HAP-1 (cell line): ENCODE measurements at places on chromosomes 3 and 15.

DNA sequence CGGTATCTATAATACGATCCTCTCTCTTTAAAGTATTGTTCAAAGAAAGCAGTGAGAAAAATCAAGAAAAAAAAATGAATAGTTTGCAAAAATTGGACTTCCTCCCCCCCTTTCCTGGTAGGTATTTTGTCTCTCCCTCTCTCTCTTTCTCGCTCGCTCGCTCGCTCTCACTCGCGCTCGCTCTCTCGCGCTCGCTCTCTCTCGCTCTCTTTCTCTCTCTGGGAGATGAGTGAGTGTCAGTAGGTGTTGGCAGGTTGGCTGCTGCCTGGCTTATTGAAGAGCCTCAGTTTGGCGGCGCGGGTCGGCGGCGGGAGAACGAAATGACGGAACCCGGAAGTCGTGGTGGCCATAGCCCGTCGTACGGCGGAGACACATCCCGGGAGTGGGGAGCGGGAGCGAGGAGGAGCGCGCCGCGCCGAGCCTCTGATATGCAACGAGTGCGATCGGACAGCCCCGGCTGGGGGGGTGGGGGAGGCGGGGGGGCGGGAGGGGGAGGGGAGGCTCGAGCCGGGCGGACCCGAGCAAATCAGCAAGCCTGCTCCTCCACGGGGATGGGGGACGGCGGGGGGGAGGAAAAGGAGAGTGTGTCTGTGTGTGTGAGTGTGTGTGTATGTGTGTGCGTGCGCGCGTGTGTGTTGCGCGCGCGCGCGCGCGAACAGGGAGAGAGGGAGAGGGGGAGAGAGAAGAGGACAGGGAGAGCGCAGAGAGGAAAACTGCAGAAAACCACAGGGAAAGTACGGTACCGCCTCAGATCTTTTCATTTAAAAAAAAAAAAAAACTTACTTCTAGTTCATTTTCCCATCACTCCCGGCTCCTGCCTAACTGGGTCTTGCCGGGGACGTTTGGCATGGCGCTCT is at the start of gene MEIS2:
Gene MEIS2 (minus strand): TSS at position 441 of the 857 bp plus-strand sequence. CDS start 1,083 bp downstream, outside the sequence.
- DNase-seq = peak; percentile 95

- no peak for DNase-seq
These were observed 100.9 kb upstream of the CRBN start for GRCh38 chr3:3280396-3280795.

GRCh38 chr3:52679811-52680210 is 5.9 kb downstream of the PBRM1 start:
- DNase-seq = no peak

DNA sequence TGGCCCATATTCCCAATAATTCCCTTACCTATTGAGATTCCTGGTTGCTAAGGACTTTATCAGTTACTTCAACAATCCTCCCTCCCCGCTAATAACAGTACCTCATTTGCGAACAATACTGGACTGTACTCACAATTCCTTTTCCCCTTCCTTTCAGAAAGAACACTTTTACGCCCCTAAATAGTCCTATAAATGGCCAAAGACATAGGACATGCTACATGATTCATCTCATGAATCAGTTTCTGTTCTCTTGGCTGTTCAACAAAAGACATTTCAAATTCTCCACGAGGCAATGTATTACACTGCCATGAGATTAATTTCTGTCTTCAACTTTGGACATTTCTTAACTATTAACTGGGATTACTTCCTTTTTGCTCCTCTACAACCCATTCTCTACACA is 264.4 kb downstream of the TIGIT start:
- no peak for DNase-seq

DNA sequence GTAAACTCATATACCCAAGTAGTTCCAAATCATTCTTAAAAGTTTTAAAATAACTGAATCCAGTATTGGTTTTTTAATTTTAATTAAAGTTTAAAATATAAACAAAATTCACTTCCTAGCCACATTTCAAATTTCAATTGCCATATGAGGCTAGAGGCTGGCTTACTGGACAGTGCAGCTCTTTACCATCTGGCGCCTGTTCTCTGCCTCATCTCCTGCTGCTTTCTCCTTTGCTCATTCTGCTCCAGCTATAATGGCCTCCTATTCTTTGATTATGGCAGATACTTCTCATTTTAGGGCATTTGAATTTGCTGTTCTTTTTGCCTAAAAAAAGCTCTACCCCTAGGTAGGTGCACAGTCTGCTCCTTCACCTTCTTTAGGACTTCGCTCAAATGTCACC is 19.1 kb downstream of the ARMC8 start:
- no peak for DNase-seq

DNA sequence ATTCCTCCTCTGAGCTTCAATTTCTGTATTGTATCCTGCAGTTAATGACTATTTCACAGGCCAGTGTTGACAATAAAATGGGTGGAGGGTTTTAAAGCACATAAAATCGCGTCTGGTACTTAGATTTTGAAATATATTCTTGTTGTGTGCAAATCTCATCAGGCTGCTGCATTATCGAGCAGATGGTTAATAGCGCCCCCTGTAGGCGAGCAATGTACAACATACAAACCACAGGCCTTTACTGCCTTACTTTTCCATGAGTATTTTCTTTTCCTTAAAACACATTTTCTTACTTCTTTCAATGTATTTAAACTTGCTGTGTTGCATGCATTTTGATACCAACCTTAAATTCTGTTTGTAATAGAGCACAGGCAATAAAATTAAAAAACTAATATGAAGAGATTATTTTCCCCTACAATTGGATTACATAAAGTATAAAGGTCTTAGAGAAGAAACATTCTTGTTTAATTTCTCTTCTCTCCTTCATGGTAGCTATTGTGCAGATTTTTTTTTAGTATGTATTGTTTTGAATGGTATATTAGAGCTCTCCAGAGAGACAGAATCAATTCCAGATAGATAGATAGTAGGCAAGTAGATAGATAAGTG is 608.4 kb downstream of the CADM2 start:
- peak; percentile 68 for DNase-seq

DNA sequence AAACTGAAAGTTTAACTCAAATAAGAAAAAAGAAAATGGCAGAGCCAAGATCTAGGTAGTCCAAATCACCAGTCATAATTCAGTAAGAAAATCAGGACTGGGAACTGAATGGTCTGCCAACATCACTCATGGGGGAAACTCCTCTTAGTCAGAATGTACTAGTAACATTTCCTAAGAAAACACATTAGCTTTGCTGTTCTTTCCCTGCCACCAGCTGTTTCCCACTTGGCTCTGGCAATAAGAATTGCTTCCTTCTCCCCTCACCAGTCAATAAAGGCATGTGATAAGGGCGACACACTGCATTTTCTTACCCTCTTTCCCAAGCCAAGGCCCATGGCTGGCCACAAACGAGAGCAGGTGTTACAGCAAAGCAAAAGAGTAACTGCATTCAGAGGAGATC is 46.1 kb downstream of the PIK3R4 start:
- no peak for DNase-seq

DNA sequence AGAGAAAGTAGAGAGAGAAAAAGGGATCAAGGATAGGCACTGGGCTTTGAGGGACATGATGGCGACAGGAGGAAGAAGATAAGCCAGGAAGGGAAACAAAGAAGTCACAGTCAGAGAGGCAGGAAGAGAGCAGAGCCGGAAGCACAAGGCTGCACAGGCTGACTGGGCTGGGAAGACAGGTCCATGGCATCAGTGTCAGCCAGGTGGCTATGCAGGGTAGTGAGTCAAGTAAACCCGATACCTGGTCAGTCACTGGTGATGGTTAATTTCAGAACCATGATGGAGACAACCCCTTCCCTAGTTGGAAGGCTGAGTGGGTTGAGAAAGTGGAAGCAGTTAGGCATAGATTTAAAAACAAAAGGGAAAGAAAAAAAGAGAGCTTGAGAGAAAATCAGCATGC is 203.8 kb downstream of the EPHB1 start:
- no peak for DNase-seq

DNA sequence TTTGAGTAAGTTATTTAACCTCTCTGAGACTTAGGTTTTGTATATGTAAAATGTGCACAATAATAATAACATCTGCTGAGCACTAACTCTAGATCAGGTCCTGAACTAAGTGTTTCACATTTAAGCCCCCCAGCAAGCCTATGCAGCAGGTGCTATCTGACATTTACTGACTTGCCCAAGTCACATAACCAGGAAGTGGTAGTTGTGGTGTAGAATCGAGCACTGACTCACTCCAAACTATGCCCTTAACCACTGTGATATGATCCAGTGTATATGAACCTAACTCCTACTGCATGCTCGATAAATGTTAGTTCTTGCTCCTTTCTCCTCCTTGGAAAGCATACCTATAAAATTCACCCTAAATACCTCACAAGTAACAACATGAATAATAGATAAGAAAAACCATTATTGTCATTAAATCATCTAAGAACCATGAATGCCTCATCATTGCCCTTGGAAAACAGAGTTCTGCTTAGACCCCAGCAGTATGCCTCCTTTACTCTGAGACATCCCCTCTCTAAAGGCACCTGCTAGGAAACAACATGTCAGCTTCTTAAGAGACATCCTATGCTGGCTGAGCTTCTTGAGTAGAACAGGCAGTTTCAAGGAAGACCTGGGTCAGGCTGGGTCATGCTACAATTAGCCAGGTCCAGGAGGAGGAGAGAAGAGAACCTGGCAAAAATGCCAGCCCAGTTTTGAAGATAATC is 3.0 kb upstream of the SHC4 start:
- no peak for DNase-seq

DNA sequence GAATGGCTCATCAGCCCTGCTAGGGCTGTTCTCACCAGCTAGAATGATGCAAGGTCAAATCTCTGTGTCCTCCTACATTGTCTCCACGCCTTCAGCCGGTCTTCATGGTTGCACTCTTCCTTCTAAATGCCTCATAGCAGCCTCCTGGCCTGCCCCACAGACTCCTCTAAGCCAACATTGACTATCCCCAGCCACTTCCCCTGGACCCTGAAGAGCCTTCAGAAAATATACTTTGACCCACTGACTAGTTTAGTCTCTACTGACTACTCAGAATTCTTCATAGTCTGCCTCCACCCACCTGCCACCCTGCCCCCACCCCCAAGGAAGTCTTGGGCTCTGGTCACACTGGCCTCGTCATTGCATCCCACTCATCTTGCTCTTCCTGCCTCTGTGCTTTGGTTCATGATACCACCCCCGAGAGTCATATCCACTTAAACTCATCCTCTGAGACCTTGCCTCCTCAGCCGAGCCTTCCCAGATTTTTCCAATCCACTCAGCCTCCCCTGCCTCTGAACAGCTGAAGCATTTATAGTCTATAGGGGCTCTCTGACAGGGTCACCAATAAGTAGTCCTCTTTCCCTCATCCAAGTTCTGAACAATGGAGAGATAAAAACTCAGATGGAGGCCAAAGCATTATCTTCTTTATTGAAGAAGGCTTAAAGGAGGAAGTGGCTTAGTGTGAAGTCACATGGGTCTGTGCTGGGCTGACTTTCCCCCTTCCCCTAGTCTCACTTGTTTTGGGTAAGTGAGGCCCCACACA is 9.5 kb upstream of the DOCK3 start:
- DNase-seq = no peak

- no peak for DNase-seq
These were observed 311.4 kb downstream of the EPHB1 start for GRCh38 chr3:135106445-135106844.
